ENCODE measurements at places on chromosomes 2 and 18.

GRCh38 chr18:68532328-68532885 lies 182.5 kb downstream of the TMX3 start:
- no peak for DNase-seq

DNA sequence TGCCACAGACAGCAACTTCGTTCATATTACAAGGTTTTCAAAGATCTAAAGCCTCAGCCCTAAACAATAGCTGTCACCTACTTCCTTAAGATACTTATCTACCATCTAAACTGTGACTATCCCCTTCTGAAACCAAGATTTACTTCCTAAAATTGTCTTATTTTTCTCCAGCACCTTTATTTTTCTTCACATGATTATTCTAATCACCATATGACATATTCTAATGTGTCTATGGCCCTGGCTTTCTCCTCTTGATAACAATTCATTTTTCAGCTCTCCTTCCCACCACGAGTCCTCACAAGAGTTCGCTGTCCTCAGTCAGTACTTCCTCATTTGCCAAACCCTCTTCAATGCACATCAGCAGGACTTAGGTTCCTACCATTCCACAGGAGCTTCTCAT lies 53.9 kb downstream of the RTTN start:
- no peak for DNase-seq

DNA sequence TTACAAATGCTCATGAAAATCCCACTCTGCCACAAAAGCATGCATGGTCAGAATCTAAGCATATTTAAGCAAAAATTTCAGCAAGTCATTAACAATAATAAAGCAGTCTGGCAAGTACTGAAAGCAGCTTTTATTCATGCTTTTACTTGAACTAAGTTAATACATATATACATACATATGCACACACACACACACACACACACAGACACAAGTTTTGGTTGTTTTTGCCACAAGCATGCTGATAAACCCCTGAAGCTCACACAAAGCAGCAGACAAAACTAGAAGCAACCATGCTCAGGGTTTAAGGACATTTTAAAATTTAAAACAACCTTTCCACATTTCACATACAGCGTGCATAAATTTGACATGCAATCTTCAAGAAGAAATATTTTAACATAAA lies 819.1 kb upstream of the FSHR start:
- no peak for DNase-seq

DNA sequence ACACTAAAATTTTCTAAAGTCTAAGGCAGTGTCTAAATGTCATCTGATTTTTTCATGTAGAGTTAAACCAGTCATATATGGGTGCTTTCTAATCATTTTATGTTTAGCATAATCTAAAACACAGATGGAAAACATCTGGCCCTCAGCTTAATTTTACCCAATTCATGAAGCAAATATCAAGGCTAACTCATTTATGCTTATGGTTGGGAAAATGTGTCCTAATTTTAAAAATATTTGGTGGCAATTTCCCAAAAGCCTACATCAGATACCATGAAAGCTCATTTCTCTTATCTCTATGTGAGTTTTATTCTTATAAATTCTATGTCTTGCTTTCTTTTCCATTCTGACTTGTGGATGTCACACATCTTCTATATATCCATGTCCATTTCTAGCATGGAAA lies 7.2 kb downstream of the SP5 start:
- DNase-seq = no peak

DNA sequence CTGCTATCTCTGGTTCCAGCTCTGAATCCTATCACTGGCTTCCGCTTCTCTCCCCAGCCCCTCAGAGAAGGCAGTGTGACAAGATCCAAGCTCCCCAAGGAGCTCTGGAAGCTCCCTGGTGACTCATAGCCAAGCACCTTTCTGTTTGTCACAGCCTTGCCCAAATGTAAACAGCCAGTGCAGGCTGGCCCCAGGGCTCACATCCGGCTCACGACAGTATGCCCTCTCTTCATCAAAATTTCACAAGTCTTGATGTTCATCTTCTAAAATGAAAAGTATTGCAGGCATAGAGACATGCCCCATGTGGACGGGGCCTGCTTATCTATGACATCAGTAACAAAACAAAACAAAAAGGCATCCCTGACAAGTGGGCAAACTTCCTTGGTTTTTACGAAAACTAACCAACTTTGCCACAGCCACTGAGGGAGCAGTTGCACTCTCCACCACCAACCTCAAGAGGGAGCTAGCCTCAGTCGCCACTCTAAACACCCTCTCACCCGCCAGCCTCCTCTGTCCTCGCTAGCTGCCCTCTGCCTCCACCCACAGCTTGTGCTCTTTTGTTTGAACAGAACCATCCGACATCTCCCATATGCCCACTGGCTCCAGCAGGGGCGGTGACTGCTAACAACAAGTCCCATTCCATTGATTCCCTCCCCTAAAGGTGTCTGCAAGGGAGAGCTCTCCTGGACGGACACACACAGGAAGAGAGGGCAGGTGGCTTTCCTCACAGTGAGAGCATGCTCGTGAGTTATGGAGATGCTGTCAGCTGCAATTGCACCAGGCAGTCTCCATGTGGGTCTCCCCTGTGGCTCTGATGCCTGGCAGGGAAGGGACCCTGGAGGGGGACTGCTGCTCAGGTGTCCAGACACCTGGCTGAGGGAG lies 71.0 kb upstream of the DAPL1 start:
- DNase-seq = no peak

GRCh38 chr2:45974056-45974455 lies 322.6 kb downstream of the PRKCE start:
- no peak for DNase-seq

DNA sequence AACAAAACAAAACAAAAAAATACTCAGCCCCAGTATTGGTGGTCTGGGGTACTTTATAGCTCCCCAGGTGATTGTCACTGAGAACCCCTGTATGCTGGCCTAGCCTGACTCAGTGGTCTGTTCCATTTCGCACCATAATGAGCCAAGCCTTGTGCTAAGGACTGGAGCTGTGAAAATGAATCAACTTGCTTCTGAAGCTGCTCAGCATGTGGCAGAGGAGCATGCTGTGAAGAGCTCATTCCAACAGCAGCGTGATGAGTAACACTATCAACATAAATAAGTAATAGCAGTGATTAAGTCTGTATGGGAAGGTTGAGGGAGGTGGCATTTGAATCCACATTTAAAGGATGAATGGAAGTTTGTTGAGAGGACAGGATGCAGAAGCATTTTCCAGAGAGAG lies 67.2 kb upstream of the ATL2 start:
- no peak for DNase-seq

DNA sequence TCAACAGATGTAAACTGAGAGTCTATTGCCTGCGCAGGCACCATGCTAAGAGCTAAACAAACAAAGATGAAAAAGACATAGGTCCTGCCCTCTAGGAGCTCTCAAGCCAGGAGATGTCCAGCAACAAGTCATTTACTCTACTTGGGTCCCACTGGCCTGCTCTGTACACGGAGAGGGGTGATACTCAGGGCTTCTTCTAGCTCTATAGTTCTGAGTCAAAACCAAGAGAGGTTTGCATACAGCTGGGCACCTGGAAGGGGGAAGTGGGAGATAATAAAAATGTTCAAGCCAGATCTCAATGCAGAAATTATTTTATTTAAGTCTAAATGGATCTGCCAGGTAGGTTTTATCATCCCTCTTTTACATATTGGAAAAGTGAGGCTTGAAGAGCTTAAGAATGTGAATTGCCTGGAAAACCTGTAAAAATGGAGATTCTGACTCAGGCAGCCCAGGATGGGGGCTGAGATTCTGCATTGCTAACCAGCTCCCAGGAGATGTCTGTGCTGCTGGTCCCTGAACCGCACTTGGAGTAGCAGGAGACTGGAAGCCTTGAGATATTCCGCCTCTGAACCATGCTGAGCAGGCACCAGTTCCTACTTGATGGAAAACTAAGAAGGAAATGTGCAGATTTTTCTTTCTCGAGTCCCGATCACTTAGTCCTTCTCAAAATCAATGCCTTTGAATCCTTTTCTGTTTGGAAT lies 201.1 kb downstream of the PRKCE start:
- no peak for DNase-seq

GRCh38 chr2:29063646-29064345 lies 10.5 kb downstream of the PCARE start:
- DNase-seq = no peak

- DNase-seq = no peak
Observed at GRCh38 chr18:70455731-70456130, 166.9 kb downstream of the SOCS6 start.

GRCh38 chr18:56487801-56488200 lies 150.6 kb downstream of the TXNL1 start:
- DNase-seq = no peak

- DNase-seq = peak; percentile 38
Observed at GRCh38 chr2:231925303-231926179, 655 bp downstream of the NPPC start.

GRCh38 chr18:45109271-45109670 lies 428.6 kb downstream of the SETBP1 start:
- no peak for DNase-seq

DNA sequence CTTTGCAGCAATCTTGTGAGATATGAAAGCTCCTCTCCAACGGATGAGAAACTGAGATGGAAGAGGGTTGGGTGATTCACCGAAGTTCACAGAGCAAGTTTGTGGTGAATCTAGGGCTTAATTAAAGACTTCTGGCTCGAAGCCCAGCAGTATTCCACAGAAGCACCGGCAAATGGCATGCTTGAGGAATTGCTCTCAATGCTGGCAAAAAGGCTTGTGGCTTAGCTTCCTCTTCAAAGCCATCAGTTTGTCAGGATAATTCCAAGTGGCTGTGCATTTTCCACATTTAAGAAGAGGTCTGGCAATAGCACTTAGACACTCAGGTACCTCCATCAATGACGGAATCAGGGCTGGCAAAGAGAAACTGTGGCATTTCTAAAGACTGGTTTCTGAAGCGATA lies 98.7 kb upstream of the SLC66A3 start:
- no peak for DNase-seq

DNA sequence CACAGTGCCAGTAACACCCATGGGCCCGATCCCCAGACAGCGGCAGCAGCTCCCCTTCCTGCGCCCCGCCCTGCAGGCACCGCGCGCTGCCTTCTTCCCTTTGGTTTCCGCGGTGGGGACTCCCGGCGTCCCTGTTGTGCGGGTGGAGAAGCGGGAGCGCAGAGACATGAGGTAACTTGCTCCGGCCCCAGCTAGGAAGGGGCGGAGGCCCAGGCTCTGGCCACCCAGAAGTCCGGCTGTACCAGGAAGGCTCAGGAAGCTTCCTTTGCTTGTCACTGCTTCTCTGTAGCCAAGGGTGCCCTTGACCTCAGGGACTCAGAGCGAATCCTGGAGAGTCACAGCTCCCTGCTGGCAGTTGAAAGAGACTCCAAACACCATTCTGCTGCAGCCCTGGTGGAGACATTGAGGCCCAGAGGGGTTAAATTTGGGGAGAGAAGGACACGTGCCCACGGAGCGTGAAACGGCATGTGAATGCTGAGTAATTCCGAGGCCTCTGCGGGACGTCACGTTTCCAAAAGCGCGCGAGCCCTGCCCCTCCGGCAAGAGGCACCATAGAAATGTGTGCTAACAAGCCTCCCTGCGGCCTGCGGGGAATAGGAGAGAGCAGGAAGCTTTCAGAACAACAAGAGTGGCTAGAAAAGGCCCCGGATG lies 6.7 kb upstream of the ADCY3 start:
- no peak for DNase-seq

DNA sequence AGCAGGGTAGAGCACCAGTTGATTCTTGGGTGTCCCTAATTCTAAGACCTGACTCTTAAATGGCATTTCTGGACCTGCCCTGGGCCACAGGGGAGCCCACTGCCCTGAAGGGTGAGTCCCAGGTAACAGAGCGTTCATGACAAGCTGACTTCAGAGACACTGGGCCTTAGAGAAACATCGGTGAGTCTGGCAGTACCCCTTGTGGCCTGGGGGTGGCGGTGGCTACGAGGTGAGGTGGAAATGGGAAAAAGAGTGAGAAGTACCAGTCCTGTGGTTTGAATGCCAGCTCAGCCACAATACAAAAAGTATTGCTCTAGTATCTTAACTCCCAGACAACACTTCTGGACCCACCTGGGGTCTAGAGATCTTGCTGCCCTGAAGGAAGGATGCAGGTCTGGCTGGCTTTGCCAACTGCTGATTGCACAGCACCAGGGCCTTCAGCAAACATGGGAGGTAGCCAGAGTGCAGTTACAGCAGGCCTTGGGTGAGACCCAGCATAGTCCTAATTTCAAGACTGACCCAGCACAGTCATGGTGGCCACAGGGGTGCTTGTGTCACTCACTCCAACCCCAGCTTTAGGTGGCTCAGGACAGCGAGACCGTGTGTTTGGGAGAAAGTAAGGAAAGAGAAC lies 44.5 kb downstream of the USP34 start:
- peak; percentile 51 for DNase-seq

- no peak for DNase-seq
Observed at GRCh38 chr2:143146815-143147530, 17.8 kb downstream of the ARHGAP15 start.

DNA sequence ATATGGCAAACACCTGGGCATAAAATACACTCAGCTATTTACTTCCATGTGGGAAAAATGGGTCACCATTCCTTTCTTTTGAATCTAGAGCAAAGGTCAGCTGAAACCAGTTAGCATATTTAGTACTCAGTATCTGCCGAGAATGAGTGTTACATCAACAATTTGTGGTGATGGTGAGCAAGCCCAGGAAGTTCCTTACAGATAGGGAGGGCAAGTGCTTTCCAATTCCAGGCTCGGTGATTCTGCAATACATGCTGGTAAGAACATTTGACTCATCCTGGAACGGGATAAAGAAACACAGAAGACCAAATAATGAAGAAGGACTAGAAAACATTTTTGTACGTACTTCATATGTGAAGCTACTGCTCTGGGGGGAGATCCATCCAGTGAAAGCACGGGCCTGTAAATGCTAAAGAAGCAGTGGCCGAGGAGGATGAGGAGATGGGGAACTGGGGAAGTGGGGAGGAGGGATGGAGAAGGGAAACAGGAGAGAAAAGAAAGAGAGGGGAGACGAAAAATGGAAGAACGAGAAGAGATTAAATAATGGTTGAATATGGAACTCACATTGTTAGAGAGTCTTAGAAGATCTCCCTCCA lies 251.9 kb downstream of the TTC32 start:
- no peak for DNase-seq

DNA sequence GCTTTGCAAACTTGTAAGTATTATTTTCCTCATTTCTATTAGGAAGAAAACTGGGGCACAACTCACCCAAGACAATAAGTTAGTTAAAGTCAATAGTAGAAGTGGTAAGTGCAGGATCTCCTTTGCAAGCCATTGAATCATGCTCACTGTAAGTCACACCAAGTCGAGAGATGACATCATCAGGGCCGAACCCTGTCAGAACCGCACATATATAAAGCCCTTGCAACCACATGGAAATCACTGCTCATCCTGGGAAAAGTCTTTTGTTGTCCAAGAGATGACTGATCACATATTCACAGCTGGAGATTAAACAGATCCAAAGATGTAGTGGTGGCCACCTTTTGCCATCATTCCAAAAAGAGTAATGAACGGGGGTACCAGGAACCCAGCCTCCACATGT lies 484.8 kb upstream of the ID2 start:
- no peak for DNase-seq
